GM19239 (cell line): ENCODE measurements at places on chromosomes 5 and 9.

DNA sequence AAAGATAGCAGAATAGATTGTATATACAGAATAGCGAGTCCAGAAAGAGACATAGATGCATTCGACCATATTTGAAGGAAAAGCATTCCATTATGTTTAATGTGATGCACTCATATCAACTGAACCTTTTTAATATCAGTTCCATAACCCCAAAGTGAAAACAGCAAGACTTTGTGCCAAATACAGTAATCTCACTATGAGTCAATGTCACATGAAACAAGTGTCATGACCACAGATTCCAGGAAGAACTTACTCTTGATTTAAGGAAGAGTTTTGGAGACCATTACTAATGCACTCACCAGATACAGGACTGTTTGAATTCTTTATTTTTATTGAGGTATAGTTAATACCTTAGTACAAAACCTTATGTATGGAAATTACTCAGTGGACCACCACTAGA, 220.5 kb downstream of the SH3GL2 start:
- no peak for DNase-seq

GRCh38 chr5:87185838-87186237, 81.8 kb upstream of the RASA1 start:
- DNase-seq, result no peak

GRCh38 chr5:149108651-149109280, 32.5 kb upstream of the ABLIM3 start:
- no peak for DNase-seq

DNA sequence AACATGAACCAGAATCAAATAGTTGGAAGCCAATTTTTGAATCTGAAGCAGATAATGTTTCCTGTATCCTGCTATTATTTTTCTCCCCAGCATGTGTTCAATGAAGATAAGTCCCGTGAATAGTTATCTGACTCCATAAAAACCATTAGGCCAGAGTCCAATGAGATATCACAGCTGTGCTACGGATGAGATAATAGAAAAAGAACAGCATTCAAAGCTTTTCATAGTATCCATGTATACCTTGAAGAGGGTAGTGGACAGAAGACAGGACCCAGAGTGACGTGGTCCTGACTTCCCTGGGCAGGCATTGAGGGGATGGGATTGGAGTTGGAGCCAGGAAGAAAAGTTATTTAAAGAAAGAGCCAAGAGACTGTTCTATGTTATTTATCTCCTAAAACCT, 50.7 kb upstream of the C6 start:
- DNase-seq, result no peak

DNA sequence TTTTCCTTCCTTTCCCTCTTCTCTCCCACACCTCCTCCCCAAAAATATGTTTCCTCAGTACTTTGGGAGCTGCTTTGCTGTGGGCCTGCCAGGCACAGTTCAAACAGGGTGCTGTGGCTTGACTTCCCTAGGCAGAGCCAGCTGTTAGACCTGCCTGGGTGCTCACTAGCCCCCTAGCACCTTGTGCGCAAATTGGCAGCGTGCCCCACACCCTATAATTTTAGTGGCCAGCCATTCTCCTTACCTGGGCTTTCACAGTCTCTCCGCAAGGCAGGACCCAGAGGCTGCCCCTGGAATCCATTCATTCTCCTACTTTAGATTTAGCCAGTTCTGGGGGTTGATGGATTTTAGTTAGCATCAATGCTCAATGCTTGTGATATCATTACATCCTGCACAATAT, 72.3 kb downstream of the ANGPTL2 start:
- no peak for DNase-seq

DNA sequence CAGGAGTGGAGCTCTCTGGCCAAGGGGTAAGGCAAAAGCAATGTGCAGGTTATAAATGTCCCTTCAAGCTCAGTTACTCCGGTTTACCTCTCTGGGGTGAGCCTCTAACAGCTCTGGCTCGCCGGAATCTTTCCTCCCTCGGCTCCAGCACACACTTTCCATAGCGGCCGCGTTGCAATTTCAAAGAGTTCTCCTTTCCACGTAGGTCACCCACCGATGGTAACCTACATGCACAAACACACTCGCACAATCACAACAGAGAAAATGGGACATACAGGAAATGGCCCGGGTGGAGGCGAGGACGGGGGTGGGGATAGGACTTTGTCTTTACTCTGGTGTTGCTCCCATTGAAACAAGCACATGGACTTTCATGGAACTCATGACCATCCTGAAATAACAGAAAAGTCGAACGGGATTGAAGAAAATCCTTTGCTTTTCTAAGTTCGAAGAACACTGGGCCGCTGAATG, 1.2 kb downstream of the LHFPL2 start:
- DNase-seq, result no peak

DNA sequence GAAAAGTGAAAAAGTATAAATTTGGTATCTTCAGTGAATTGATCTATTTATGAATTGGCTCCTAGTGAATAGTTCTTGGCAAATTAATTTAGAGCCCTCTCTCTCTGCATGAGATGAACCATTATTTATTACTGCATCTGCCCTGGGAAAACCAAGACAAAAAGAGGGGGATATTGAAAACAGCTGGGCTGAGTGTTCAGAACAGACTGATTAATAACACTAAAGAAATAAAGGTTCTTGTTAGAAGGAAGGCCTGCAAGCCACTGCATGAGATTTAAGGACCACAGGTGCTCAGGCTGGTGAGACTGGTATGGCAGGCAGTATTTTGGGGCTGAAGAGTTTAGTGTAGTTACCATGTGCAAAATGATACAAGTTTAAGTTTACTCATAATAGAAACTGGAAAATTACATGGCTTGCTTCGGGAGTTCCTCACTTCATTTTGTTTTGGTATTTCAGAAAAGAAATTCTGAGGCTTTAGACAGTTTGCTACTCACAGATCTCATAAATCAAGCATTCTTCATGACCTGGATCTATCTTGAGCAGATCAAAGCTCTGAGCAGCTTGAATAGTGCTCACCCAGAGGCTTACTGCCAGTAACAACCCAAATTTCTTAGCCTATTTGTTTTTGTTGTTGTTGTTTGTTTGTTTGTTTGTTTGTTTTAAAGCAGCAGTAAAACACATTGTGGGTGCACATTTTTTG, 56.1 kb downstream of the KIAA1958 start:
- no peak for DNase-seq

DNA sequence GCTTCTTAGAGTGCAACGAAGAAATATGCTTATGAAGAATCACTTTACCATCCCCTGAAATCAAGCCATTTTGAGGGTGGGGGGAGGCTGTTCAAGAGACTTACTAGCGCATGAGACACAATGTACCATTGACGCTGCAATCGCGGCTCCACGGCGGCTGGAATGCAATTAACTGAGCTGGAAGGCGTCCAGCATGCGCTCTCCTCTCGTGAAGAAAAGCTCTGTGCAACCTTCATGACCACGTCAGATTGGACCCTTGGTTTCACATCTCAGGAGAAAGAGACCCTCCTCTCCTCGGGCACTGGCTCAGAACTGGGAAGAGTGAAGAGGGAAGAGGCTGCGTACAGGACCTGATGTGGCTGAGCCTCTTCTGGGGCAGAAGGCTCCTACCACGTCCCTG, 138.5 kb upstream of the IRX2 start:
- no peak for DNase-seq

DNA sequence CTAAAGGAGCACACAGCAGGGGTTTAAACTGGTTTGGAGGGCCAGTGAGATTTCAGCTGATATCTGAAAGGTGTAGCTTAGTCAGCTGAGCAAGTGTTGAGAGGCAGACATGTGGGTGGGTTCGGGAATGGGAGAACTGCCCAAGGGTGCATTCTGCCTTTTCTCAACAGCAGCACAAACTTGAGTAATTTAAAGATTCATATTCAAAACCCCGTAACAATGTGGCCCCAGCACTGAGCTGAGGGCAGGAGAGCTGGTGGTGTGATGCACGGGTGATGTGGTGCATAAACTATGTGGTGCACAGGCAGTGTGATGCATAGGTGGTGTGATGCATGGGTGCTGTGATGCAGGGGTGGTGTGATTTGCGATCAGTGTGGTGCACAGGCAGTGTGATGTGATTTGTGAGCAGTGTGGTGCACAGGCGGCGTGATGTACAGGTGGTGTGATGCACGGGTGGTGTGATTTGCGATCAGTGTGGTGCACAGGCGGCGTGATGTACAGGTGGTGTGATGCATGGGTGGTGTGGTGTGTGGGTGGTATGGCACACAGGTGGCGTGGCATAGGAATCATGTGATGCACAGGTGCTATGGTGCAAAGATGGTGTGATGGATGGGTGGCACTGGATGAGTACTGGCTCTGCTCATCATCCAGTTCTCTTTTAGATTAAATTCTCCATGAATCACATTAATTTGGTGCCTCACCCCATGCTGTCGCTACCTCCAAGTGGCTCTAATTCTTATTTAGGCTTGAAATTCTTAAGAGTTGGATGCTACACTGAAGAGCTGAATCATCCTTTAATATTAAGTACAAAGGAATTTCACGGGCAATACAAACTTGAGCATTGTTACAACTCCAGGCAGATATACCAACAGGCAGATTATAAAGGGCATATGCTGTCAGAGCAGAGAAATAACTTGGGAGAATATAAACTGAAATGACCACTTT, 53.6 kb downstream of the DAP start:
- DNase-seq, result no peak

DNA sequence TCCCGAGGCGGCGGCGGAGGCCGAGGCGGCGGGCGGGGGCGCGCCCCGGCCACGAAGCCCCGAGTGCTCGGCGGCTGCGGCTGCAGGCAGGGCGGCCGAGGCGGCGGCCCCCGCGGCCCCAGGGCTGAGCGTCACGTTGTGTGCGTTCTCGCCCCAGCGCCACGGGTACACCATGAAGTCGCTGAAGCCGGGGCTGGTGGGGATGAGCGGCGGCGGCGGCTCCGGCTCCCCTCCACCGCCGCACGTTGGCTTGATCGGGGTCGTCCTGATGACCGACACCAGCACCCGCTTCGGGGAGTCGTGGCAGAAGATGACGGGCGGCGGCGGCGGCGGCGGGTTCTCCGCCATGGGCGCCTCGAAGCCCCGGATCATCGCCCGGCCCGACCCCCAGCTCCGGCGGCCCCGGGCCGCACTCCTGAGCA, 498 bp downstream of the ZNF367 start:
- DNase-seq, result no peak

DNA sequence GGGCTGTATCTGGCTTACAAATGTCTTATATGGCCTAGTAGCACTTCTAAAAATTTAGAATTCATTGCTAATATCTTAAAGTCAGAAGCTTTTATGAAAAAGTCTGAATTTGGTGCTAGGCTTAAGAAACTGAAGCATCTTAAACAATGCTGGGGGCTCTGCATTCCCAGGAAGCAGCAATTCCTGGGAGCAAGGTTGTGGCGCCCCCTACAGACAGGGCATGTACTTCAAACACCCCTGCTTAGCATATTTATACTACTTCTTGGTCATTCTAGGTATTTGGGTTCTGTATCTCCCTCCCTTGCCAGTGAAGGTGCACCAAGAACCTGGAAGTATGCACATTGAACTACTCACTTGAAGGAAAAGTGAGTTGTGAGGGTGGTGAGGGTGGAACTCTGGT, 64.6 kb upstream of the GRIA1 start:
- no peak for DNase-seq

- DNase-seq, result no peak
Measured at GRCh38 chr9:131525643-131526565, 5.2 kb downstream of the UCK1 start.

DNA sequence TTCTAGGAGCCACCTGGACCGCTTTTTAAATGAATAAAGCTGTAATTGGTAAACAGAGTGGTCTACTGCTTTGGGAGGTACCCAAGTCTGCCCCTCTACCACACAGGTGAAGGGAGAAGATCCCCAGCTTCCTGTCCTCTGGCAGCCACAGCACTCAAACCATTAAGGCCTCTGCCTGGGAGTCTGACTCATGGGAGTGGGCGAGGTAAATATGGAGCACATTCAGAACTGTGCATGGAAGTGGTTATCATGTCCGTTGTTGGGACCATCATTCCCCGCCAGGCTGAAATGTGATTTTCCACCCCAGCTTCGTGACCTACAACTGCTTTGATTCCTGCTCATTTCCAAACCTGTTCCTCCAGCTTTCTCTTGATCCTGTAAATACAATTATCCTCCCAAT, 59.5 kb upstream of the ALDH1B1 start:
- no peak for DNase-seq

- no peak for DNase-seq
Measured at GRCh38 chr5:52985306-52985705, 3.8 kb upstream of the ITGA2 start.

- no peak for DNase-seq
Measured at GRCh38 chr5:6201631-6202030, 176.7 kb downstream of the MED10 start.

DNA sequence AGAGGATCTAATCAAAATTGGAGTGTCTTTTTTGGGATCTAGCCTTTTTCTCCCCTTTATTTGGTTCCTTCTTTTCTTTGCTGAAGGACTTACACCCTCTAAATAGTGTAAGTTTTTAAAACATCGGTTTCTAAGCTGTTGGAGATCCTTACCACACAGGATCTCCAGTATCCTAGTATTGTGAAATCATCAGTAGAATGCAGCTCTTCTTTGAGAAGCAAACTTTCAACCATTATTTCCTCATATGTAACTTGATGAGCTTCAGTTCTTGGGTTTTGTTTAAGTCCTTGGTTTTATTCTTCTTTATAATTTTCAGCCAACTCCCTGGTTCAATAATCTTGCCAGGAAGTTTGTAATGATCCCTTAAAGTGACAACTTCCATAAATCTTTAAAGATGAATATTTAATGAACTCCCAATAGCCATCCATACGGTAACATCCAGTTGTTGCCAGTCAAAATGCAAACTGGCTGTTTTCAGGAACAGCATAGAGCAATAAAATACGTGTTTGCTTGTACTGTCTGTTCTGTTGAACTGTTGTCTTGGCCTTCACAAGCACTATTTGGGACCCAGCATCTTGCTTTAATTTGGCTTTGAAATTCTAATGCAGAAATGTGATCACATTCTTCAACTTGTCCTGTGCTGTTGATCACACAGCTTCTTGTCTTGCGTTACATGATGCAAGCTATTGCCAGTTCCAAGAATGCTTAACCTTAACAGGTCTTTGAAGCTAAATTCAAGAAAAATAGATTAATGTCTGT, 34.8 kb upstream of the TTC23L start:
- no peak for DNase-seq

DNA sequence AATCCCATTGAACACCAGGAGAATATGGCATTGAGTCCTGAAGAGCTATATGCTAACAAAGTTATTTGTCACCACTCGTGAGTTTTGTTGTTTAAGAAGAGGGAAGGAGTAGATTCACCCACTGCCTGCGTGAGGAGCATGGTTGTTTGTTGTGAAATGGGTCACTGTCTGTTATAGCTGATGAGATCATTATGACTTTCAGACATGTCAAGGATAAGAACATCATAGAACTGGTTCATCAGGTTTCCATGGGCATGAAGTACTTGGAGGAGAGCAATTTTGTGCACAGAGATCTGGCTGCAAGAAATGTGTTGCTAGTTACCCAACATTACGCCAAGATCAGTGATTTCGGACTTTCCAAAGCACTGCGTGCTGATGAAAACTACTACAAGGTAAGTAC, 76.9 kb downstream of the SYK start:
- DNase-seq, result no peak

- DNase-seq, result no peak
Measured at GRCh38 chr5:53560028-53560427, 411 bp upstream of the NDUFS4 start.

GRCh38 chr5:152804179-152804578, 399.1 kb upstream of the NMUR2 start:
- DNase-seq, result no peak

- no peak for DNase-seq
Measured at GRCh38 chr5:112479418-112479817, 60.3 kb upstream of the EPB41L4A start.

- no peak for DNase-seq
Measured at GRCh38 chr9:91898451-91899218, 51.4 kb downstream of the ROR2 start.

- DNase-seq, result no peak
Measured at GRCh38 chr5:137470111-137470920, 28.8 kb downstream of the SPOCK1 start.
